ENCODE measurements at places on chromosomes 13 and 19. TPM values are rescaled to one million over a fixed set of nuclear protein-coding genes. Genes with fewer than 3 reads are reported as not detected.

The DCLK1 gene
- total RNA-seq = not detected

The FCER2 gene
- not detected for total RNA-seq

The EFNA2 gene
- total RNA-seq = not detected

The ZGLP1 gene
- total RNA-seq = 0.28 TPM

The FOXA3 gene
- not detected for total RNA-seq

The TMPRSS9 gene
- 0.05 TPM for total RNA-seq

The MBD3L3 gene
- not detected for total RNA-seq

The RAB3A gene
- 1.4 TPM for total RNA-seq

The RDH8 gene
- total RNA-seq = not detected
